Prostate gland (tissue), 2 donors: ENCODE measurements at places on chromosomes 3 and 15. TPM values are rescaled to one million over a fixed set of nuclear protein-coding genes. Genes with fewer than 3 reads are reported as not detected.

Gene DCUN1D1
- total RNA-seq = 25.6 TPM

Gene IL20RB
- total RNA-seq = 0.14 TPM

Gene RCCD1
- total RNA-seq = 9.1 TPM

Gene HES1
- total RNA-seq = 174 TPM

Gene CD86
- 1.2 TPM for total RNA-seq

Gene PIERCE2
- total RNA-seq = 4.0 TPM

Gene MKRN2OS
- 1.0 TPM for total RNA-seq

GRCh38 chr3:134180761-134181160, 69.9 kb downstream of the RYK start:
- no peak for DNase-seq

GRCh38 chr15:74245342-74245931, 9.3 kb downstream of the CCDC33 start:
- DNase-seq = no peak

GRCh38 chr15:21268436-21268940, 171.8 kb downstream of the POTEB3 start:
- no peak for DNase-seq

GRCh38 chr15:40995656-40996055, 42.4 kb downstream of the CHAC1 start:
- DNase-seq = no peak

DNA sequence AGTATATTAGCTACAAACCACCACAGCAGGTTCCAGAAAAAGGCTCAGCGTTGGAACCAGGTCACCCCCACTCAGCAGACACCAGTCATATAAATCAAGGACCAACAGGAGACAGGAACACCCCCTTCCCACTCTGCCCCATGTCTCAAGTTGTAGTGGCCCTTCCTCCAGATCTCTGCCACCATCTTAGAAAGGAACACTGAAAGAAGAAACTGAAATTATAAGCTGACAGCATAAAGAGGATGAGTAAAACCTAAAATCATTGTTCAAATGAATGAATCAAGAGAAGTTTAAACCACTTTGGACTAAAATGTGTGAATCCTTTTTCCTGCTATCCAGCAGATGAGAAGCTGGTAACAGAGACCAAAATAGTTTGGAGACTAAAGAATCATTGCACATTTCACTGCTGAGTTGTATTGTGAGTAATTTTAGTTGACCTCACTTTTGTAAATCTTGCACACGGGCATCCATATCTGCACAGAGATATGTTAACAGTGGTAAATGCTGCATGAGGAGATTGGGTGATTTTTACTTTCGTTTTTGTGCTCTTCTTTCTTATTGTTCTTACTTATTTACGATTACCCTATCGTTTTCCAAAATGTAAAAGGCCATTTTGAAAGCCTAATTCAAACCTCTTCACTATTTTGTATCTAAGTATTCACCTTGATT, 19.8 kb downstream of the CCR3 start:
- DNase-seq = no peak

DNA sequence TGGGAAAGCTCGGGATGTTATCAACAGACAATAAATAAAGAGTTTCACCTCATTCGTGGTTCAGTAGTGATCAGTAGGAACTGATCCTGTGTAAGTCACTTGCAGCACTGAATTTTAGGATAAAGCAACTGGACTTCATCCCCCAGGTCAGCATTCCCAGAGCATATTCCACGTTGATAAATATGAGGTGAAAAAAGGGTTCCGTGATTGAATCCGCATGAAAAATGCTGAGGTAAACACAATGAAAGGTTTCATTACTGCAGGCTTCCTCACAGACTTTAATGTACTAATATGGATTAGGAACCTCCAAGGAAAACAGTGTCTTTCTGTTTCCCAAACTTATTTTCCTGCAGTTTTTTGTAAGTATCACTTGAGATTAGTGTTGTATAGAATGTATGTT, 177.3 kb upstream of the BHLHE40 start:
- no peak for DNase-seq

- no peak for DNase-seq
These were observed 60.3 kb upstream of the IQSEC1 start for GRCh38 chr3:13133471-13133981.

- DNase-seq = peak; percentile 46
These were observed 35.2 kb downstream of the DNASE1L3 start for GRCh38 chr3:58175437-58176184.

GRCh38 chr3:187767266-187768012, 22.2 kb upstream of the BCL6 start:
- DNase-seq = no peak

- DNase-seq = no peak
These were observed 46.6 kb upstream of the ATP2B2 start for GRCh38 chr3:10551821-10552630.

GRCh38 chr3:195853036-195853435, 41.3 kb upstream of the MUC4 start:
- no peak for DNase-seq

DNA sequence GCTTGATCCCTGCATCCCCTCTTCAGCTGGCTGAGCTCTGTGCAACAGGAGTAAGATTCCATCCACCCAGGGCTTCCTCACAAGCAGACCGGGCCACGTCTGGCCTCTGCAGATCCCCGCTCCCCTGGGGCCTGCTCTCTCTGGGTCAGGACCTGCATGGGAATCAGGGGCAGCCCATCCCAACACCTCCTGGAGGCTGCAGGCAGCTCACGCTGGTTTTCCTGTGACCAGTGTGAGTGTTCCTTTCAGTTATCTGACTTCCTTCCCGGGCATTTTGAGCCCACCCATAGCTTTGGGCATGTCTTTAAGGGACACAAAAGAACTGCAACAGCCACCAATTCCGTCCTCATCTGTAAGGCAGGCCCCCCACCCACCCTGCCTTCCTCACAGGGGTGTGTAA, 16.3 kb downstream of the NUP210 start:
- no peak for DNase-seq
